ENCODE measurements at places on chromosomes 6 and 20.

DNA sequence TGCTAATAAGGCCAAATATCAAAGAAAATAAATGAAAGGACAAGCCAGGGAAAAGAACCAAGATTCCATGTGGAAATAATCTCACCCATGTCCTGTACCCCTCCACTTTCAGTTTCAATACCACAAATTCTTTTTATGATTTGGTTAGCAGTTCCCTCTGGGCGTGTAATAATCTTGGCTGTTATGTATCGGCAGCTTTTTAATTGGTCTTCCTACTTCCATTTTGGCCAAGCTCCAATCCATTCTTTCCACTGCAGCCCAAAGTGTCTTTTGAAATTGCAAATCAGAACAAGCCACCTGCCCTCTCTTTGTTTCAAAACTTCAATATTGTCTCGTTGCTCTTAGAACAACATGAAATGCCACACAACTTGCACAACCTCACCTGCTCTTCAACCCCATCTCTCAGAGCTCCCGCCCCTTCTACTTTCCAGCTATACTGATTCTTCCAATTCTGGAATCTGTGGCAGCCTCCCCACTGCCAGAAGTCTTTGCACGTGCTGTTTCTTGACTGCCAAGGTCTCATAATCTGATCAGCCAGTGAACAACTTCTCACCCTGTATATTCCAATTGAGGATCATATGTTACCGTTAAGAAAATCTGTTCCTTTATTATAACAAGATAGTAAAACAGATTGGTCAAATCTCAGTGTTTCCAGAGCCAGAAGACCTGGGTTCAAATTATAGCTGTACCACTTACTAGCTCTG is 354.5 kb downstream of the CBLN4 start:
- no peak for DNase-seq

- no peak for DNase-seq
Observed at GRCh38 chr6:113439866-113440265, 417.3 kb upstream of the MARCKS start.

- no peak for DNase-seq
Observed at GRCh38 chr20:56628015-56628872, 862 bp upstream of the TFAP2C start.

DNA sequence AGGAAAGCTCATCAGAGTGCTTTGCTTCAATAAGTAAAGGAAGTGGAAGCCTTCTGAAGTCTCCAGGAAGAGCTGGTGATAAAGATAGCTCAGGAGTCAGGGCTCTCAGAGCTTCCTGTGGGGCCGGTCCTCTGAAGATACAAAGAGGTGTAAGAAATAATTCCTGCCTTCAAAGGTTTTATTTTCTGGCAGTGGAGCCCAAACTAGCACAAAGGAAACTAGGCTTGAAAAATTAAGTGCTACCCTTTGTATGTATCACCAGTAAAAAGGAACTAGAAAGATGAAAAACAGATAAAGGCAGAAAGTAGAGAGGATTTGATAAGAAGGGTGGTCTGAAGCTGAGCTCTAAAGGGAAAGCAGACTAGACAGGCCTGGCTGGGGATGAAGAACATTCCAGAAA is 204.1 kb upstream of the SASH1 start:
- no peak for DNase-seq

DNA sequence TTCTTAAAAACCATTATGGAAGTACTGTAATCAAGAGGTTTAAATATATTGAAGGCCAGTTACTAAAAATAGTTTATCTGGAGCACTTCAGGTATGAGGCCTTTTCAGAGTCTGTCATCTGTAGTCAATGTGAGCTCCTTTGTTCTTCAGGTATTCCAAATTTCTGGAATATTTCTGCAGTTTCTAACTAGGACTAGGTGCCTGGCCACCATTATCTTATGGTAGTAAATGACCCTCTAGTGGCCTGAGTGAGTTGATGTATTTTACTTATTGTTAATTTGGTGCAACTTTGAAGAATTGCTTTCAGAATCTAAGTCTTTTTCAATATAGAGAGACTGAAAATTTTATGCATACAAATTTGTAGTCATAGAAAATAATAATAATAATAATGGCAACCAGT is 95.2 kb upstream of the FLRT3 start:
- DNase-seq, result no peak

DNA sequence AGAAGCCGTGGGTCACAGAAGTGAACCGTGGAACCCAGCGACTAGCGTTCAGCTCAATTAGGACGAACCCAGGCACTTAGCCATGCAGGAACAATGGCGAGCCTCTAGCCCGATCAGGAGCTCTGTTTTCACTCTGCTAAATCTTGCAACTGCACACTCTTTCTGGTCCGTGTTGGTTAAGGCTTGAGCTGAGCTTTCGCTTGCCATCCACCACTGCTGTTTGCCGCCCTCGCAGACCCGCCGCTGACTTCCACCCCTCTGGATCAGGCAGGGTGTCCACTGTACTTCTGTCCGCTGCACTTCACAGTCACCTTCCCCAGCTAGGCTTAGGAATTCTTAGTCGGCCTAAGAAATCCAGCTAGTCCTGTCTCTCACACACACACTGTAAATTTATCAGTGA is 25.7 kb upstream of the SLC32A1 start:
- no peak for DNase-seq

DNA sequence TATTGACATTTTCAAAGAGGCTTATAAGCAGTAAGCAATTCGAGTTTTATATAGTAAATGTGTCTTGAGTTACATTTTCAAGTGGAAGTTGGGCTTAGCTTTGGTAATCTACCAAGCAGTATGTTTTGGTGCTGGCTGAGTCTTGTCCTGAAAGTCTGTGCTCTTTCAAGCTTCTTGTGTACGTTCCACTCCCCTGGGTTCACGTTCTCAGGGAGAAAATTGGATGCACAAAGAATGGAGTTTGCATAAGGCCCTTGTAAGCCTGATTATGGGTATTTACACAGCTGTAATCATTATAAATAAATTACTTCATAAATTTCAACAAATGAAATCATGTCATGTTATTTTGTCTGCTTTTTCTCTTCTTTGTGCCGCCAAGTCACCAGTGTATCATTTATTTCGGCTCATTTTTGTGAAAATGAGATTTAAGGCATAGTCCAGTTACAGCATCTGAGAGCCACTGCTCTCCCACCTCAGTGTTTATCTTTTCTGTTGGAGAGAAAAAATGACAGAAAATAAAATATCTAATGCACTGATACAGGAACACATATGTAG is 262.5 kb downstream of the BTBD3 start:
- no peak for DNase-seq
